A549 treated with RU486 at 1 μM for 4 hours (cell line): ENCODE measurements at places on chromosomes 12 and 14. TPM values are rescaled to one million over a fixed set of nuclear protein-coding genes. Genes with fewer than 3 reads are reported as not detected.

LRFN5 gene
- total RNA-seq: not detected in 5 replicates

ZDHHC22 gene
- 0.11 to 0.26 TPM (median 0.20 TPM) in 5 replicates for total RNA-seq

CCDC88C gene
- total RNA-seq: 4.9 to 7.0 TPM (median 6.5 TPM) in 5 replicates

IAPP gene
- total RNA-seq: not detected in 5 replicates

GRIN2B gene
- total RNA-seq: 3.9 to 5.7 TPM (median 4.4 TPM) in 5 replicates
